ENCODE measurements at places on chromosomes 16 and 17. TPM values are rescaled to one million over a fixed set of nuclear protein-coding genes. Genes with fewer than 3 reads are reported as not detected.

The IST1 gene
- 200 TPM for total RNA-seq

The SPAG5 gene
- 9.7 TPM for total RNA-seq

The SLC16A13 gene
- total RNA-seq: 9.0 TPM

The HBA1 gene
- 2.4 TPM for total RNA-seq

The TMC8 gene
- 8.8 TPM for total RNA-seq

The HNF1B gene
- 40.6 TPM for total RNA-seq

The PRCD gene
- 0.92 TPM for total RNA-seq

The B3GNT9 gene
- total RNA-seq: 4.3 TPM

The ZG16 gene
- 1,793 TPM for total RNA-seq

The TNFSF12 gene
- total RNA-seq: 9.8 TPM

The CA4 gene
- total RNA-seq: 394 TPM

The NEUROD2 gene
- not detected for total RNA-seq

The NOL3 gene
- total RNA-seq: 30.2 TPM

The NPIPB4 gene
- 145 TPM for total RNA-seq

The CHST5 gene
- total RNA-seq: 116 TPM

The NOG gene
- 0.22 TPM for total RNA-seq

The GAST gene
- total RNA-seq: not detected

- no peak for DNase-seq
Measured at GRCh38 chr16:86590501-86591144, 12.3 kb downstream of the FOXL1 start.

DNA sequence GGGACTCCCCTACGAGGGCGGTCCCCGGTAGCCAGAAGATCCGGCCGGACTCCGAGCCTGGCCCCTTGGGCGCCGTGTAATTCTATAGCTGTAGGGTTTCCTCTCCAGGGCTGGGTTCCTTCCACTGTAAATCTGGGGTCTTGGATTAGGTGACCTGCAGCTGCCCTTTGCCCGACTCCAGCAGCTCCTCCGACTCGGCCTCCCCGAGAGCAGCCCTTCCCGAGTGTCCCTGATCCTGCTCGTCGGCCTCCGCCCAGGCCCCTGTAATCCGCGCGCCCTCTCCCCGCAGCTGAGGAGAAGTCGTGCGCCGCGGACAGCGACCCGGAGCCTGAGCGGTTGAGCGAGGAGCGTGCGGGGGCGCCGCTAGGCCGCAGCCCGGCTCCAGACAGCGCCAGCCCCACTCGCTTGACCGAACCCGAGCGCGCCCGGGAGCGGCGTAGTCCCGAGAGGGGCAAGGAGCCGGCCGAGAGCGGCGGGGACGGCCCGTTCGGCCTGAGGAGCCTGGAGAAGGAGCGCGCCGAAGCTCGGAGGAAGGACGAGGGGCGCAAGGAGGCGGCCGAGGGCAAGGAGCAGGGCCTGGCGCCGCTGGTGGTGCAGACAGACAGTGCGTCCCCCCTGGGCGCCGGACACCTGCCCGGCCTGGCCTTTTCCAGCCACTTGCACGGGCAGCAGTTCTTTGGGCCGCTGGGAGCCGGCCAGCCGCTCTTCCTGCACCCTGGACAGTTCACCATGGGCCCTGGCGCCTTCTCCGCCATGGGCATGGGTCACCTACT is 5.5 kb downstream of the TBX2 start:
- no peak for DNase-seq

DNA sequence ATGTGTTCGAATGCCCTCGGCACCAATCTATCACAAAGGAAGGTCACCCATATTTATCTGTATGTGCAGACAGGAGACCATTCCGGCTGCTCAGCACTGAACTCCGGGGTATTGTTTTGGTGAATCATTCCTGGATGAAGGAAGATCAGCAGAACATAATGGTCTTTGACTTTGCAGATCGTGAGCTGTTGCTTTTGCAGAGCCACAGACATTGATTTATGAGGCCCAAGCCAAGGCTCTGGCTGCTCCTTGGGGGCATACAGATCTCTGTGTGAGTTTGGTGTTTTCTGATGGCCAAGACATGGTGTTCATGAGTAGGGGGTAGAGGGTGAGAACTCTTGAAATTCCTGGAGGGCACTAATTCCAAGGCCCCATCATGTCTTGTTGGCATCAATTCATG is 458.8 kb upstream of the HSBP1 start:
- DNase-seq: no peak

GRCh38 chr17:29825604-29826003 is 104.4 kb downstream of the SSH2 start:
- DNase-seq: peak; percentile 43

- no peak for DNase-seq
Measured at GRCh38 chr17:13306310-13306962, 288.6 kb upstream of the ELAC2 start.

DNA sequence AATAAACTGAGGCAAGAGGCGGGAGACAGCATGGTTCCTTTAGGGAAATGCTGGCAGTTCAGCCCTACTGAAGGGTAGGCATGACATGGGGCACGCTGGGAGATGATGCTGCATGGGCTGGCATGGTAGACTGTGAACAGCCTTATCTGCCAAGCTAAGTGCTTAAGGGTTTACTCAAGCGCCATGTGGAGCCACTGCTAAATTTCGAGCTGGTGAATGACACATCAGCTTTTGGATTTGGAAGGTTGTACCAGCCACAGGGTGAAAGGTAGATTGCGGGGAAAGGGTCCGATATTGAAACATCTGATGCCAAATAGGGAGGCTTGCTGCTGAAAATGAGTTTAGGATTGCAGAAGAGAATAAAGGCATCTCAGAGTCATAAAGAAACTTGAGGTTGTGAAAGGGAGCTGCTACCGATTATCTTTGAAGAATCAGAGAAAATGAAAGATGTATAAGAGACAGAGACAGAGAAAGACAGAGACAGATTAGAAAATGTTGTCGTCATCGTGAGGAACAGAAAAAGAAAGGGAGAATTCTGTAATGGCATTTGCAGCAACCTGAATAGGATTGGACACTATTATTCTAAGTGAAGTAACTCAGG is 16.3 kb downstream of the PIK3R5 start:
- DNase-seq: no peak

GRCh38 chr17:1577182-1577581 is 14.6 kb upstream of the PITPNA start:
- peak; percentile 68 for DNase-seq

- no peak for DNase-seq
Measured at GRCh38 chr17:14082848-14083247, 13.5 kb downstream of the COX10 start.

- no peak for DNase-seq
Measured at GRCh38 chr16:82748026-82748425, 121.3 kb downstream of the CDH13 start.

GRCh38 chr16:30552956-30553355 is 5.2 kb downstream of the ZNF764 start:
- no peak for DNase-seq

GRCh38 chr17:64991726-64992125 is 64.8 kb downstream of the GNA13 start:
- no peak for DNase-seq

DNA sequence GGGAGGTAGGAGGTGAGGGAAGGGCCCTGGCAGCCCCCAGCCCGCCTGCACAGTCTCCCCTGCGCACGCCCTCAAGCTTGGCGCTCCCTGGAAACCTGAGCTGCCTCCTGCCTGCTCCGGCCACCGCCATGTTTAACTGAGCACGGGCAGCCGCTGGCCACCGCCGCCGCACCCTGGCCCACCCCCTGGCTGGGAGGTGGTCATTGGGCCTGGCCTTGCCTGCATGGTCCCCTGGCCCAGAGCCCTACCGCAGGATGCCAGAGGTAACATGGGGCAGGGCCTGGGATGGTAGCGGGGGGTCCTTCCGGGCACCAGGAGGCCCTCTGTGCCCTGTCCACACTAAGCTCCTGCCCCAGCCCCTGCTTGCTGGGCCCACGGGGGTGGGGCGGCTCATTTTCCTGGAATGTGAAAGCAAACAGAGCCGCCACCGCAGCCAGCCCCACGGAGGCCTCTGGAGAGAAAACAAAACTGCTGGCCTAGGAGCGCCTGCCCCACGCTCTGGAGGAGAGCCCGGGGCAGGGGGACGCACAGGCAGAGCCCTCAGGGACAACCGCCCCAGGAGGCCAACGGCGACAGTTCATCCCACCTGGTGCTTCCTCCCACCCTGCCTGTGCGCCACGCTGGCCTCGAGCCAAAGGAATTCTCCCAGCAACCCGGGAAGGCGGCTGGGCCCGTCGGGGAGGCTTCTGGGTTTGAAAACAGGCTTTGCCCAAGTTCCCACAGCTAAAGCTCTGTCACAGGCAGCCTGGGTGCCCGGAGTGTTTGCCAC is 8.9 kb downstream of the NHERF2 start:
- no peak for DNase-seq

GRCh38 chr16:49431040-49431439 is 57.4 kb downstream of the C16orf78 start:
- no peak for DNase-seq

- no peak for DNase-seq
Measured at GRCh38 chr16:30401768-30402425, 5.5 kb upstream of the ZNF771 start.

GRCh38 chr16:80084614-80085013 is 456.2 kb upstream of the DYNLRB2 start:
- DNase-seq: peak; percentile 11

- no peak for DNase-seq
Measured at GRCh38 chr17:57972151-57972550, 15.9 kb downstream of the VEZF1 start.

- DNase-seq: peak; percentile 95
Measured at GRCh38 chr17:41655611-41656111, 31.3 kb upstream of the KRT17 start.

- DNase-seq: no peak
Measured at GRCh38 chr17:73268582-73269328, 7.1 kb upstream of the CPSF4L start.

DNA sequence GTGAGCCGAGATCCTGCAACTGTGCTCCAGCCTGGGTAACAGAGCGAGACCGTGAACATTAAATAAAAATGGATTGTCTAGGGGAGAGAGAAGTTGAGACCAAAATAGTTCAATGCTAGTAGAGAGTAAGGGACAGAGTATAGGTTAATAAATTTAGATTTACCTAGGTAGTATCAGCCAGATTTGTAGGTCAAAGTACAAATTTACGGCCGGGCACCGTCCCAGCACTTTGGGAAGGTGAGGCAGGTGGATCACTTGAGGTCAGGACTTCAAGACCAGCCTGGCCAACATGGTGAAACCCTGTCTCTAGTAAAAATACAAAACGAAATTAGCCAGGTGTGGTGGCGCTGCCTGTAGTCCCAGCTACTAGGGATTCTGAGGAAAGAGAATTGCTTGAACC is 12.2 kb upstream of the BMERB1 start:
- DNase-seq: no peak

- no peak for DNase-seq
Measured at GRCh38 chr16:29665294-29666077, 2.4 kb downstream of the SPN start.

All from left colon (tissue), 2 donors.